Activated naive CD8-positive, alpha-beta T cell treated with anti-CD3 and anti-CD28 coated beads, Interleukin-2, amount 10 ng/mL, durations not matched to agents 7 days and 5 days (primary cell): ENCODE measurements at places on chromosomes 12 and 14. TPM values are rescaled to one million over a fixed set of nuclear protein-coding genes. Genes with fewer than 3 reads are reported as not detected.

LMO3 gene
- not detected for total RNA-seq

MUCL1 gene
- not detected for total RNA-seq

NFYB gene
- total RNA-seq = 28.5 TPM

BBOF1 gene
- total RNA-seq = 1.2 TPM

DNA sequence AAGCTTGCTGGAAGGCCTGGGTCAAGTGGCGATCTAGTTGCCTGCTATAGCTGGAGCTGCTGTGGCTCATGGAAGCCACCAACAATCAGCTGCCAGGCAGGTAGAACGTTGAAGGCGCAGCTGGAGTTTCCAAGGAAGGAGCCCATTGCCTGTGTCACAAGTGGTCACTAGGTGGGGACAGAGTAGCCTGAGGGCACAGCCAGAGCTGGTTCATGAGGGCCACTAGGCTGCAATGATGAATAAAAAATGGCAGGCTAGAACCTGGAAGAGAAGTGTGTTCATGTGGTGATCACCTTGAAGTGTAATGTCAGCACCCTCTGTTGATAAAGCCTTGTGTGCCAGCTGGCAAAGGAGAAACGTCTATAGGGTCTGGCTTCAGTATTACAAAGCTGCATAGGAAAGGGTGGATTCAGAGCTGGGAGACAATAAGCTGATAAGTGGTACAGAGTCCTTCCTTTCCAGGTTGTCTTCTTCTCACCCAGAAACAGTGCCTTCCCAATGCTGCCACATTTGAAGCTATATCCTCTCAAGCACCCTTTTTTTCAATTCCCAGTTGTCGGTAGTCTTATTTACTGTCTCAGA is 165.8 kb downstream of the EMP1 start:
- peak; percentile 34 for DNase-seq

RDH12 gene
- total RNA-seq = not detected
